Hippocampal formation (tissue), 2 donors: ENCODE measurements at places on chromosomes 1 and 21.

- no peak for DNase-seq
Measured at GRCh38 chr1:95723346-95723745, 489.3 kb downstream of the RWDD3 start.

DNA sequence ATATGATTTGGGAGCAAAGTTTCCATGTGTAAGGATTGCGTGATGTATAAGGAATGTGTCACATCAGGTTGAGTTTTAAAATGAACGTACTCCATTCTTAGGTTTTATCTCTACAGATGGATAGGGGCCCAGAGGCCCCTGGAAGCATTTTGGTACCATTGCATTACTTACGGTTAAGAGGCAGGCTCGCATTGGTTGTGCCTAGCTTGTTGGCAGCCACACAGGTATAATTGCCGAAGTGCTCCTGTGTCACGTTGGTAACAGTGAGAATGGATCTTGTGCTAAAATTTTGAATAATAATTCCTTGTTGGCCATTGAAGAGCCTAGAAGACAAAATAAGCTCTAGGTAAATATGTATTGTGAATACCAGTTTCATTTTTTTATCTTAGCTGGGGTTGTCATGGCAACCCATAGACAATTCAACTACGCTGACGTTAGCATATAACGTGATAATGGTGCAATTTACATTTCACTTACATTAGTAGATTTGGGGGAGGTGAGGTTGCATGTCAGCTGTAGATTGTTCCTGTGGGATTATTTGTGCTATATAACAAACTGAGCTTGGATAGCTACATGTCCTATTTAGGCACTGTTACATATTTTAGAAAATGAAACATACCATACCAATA, 511.9 kb upstream of the ZRANB2 start:
- no peak for DNase-seq

GRCh38 chr1:186231861-186232436, 143.1 kb downstream of the TPR start:
- DNase-seq, result no peak

- DNase-seq, result no peak
Measured at GRCh38 chr1:229536982-229537381, 21.5 kb downstream of the ABCB10 start.

DNA sequence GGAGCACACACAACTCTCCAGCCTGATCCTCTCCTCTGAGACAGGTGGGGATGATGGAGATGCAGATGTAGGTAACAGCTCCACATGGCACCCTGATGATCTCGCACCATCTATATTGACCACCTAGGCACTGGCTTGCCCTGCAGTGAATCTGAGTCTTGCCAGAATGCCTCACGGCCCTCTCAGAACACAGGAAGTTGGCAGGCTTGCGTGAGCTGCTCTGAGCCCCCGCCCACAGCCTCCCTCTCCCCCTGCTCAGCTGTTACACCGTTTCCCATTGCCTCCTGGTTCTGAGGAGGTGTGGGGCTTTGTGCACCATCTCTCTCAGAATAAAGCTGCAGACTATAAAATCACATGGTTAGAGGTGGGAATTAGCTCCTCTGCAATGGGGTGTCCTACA, 48.0 kb downstream of the URB2 start:
- no peak for DNase-seq

DNA sequence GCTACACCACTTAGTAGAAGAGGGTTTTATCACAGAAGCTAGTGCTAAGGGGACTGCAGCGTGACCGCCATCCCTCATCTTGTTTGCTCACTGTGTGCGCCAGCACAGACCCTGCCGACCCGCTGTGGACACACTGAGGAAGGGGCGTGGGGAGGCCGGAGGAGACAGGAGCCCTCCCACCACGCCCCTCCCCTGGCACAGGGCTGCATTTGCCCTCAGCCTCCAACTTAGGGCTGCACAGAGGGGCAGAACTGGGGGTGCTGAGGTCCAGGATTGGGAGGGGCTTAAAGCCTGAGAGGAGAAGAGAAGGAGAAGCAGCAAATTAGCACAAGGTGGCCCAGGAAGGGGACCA, 37.2 kb downstream of the RRP1 start:
- DNase-seq, result no peak

DNA sequence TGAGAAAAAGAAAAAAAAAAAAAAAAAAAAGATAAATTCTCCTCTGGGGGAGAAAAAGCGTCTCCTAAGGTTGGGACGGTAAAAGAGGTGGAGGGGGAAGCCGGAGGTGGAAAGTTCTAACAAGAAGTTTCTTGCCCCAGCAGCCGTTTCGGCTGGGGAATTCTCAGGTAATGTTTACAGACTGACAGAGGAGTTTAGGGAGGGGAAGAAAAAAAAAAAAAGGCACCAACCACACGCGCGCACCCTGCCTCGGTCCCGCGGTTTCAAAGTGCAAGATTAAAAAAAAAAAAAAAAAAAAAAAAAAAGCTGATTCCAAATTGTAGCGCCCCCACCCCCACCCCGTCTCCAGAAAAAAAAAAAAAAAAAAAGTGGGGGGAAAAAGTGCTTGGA, 504 bp downstream of the DHRS3 start:
- DNase-seq, result no peak
